ENCODE measurements at places on chromosomes 12 and 14.

- no peak for DNase-seq
These were observed 3.3 kb downstream of the PARP11 start for GRCh38 chr12:3869865-3870264.

DNA sequence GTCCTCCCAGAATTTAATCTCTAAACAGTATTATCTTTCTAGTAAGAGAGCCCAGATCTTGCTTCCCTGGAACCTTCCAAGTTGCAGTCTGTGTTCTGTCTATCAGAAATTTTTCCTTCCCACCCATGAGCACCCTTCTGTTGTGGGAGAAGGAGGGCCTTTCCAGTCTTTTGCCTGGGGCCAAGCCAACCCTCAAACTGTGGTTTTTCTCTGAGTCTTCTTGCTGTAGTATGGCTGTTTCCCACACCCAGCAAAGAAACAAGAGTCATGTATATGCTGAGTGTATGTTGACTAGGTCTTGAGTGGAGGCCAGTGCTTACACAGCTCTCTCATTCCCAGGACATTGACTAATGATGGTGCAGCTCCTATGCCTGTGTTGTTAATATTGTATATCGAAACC is 104.5 kb downstream of the TGFB3 start:
- DNase-seq, result no peak

- no peak for DNase-seq
These were observed 4.6 kb upstream of the SLC15A5 start for GRCh38 chr12:16282081-16282480.

- no peak for DNase-seq
These were observed 4.9 kb downstream of the VSX2 start for GRCh38 chr14:74244115-74244514.

DNA sequence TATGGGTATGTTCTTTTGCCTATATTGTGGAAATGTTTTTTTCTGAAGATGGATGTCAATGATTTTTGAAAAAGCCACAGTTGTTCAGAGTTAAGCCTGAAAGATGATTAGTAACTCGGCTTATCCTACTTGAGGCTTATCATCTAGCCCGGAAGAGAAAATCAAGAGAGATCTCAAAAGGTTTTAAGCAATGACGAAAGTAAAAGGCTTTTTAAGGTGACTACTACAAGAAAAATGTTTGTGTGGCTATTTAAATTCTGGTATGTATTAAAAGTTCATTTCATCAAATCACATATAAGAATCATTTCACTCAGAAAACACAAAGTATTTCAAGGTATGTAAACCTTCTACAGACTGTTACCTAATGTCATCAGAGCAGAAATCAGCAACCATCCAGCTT is 40.2 kb downstream of the HEATR5A start:
- DNase-seq, result no peak

GRCh38 chr12:95096852-95097251 is 23.4 kb upstream of the NR2C1 start:
- no peak for DNase-seq

DNA sequence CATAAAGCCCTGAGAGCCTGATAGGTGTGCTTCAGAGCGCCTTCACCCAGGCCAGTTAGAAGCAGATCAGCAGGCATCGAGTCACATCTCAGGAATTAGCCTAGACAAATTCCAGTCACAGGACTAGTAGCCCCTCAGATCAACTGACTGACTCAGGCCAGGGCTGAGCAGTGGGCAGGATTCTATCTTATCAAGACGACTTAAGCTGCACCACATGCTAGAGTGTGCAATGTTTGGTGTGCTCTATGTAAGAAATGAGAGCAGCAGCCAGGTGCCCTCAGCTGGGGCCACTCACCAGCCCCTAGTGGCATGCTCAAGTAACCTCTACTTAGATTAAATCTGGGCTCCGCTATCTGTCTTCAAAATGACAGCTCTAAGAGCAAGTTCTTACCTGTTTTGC is 19.7 kb upstream of the NGB start:
- DNase-seq, result no peak

DNA sequence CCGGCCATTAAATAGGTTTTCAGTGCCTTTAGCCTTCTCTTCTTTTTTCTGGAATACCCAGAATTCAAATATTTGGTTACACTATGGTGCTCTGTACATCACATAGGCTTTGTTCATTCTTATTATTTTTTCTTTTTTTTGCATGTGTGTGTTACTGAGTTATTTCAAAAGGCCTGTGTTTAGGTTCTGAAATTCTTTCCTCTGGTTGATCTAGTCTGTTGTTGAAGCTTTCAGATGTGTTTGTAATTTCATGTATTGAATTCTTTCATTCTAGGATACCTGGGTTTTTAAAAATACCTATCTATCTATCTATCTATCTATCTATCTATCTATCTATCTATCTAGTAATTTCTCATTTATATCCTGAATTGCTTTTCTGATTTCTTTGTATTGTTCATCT is 66.9 kb downstream of the FBXO33 start:
- no peak for DNase-seq

DNA sequence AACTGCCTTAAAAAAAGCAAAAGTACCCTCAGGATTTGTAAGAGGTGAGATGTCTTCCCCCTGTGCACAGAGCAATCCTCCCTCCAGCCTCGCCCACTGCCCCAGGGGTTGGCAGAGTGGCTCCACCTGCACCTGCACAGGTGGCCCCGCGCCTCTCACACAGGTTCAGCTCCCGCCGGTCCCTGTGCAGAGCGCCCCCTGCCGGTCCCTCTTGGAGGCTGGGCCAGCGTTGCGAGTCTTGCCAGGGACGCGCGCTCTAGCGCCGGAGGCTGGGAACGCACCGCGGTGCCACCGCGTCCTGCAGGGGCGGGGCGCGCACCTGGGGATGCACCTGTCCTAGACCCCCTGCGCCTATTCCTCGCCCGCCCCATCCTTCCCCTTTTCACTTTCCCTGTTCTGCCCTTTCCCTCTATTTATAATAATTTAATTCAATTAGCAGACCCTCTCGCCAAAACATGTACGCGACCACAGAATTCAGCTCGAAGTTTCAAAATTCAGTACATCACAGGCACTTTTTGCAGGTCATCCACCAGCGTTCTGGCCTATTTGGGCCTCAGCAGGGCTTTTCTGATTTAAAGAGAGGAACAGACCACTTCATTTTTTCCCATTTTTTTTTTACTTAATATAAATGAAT is 618.6 kb downstream of the AACS start:
- peak; percentile 66 for DNase-seq

DNA sequence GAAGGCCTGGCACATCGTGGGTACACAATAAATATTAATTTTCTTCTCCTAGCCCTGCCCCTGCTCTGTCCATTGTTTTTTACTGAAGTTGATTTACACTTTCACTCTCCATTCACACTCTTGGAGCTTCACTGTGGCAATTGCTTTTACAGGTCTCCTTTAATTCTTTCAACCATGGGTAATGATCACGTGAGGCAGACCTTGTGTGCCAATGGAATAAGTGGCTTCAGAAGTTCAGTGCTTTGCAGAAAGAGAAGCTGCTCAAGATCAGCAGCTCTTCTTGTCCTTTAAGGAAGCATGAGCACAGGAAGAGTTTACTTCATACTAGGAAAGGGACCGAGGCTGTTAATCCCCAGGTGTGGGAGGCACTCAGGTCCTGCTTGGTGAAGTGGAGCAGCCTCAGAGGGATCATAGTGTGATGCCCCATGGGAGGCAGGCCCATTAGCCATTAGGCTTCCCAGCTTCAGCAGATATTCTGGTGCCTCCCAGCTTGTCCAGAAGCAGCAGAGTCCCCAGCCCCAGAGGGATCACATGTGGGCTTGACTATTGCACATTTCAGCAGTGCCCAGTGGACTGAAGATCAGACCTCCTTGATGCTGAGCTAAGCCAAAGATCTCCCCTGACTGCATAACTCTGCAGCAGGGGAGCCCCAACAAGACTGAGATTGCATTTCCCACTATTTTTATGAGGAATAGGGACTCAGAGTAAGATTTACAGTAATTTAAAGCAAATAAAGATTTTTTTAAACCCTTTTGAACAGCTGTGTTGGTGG is 5.0 kb upstream of the SLC35F4 start:
- DNase-seq, result no peak

DNA sequence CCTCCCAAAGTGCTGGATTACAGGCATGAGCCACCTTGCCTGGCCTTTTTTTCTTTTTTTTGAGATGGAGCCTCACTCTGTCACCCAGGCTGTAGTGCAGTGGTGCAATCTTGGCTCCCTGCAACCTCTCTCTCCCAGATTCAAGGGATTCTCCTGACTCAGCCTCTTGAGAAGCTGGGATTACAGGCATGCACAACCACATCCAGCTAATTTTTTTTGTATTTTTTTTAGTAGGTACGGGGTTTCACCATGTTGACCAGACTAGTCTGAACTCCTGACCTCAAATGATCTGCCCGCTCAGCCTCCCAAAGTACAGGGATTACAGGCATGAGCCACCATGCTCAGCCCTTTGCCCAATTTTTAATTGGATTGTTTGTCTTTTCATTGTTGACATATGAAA is 58.0 kb downstream of the SINHCAF start:
- DNase-seq, result no peak

- no peak for DNase-seq
These were observed 117.8 kb upstream of the HIF1A start for GRCh38 chr14:61577506-61577931.

DNA sequence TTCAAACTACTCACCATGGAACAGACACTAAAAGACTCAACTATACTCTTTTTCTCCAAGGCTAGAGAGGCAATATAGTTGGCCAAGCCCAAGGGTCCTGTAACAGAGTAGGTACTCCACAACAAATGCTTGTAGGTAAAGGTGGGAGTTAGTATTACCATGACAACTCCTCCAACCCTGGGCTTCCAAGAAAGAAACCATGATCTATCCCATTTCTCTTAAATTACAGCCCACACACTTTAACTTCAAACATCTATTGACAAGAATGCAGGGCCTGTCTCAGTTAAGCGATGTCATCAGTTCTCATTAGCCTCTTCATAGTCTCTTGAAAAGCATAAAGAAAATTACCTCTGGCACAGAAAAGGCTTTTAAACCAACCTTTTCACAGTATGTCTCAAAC is 25.0 kb downstream of the ERH start:
- DNase-seq, result no peak

DNA sequence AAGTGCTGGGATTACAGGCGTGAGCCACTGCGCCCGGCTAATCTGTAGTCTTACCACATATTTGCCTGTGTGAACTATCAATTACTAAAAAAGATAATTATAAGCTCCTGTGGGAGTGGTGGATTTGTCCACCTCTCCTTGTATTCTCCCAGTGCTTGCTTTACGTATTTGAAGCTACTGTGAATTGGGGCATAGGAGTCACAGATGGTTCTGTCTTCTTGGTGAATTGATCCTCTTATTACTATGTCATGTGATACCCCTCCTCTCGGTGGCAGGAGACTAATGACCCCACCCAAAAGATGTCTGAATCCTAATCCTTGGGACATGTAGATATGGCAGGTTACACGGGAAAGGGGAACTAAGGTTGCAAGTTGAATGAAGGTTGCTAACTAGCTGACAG is 11.8 kb downstream of the GPR132 start:
- no peak for DNase-seq

DNA sequence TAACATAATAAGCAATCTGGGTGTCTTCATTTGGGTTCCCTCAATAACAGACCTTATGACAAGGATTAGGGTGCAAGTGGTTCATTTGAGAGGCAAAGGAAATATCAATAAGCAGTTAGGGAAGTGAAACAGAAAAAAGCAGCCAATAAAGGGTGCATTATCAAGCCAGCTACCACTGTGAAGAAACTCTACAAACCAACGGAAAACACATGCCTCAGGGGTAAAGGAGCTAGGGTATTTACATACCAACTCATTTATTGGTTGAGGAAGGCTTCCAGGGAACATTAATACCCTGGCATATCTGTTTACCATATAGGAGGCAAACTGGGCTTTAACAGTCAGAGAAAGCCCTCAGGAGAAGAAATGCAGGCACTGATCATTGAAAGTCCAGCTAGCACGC is 22.7 kb upstream of the IFNG-AS1 start:
- no peak for DNase-seq

DNA sequence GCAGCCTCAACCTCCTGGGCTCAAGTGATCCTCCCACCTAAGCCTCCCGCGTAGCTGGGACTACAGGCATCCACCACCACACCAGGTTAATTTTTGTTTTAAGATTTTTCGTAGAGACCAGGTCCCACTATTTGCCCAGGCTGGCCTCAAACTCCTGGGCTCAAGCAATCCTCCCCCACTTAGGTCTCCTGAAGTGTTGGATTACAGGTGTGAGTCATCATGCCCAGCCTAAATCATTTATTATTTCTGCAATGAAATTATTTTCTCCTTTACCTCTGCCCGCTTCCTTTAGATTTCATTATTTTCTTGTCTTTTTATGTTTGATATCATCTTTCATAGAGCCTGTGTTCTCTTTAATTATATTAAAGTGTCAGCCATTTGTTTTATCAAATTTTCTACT is 165.2 kb upstream of the OTX2 start:
- no peak for DNase-seq

GRCh38 chr12:42698213-42698612 is 108.7 kb upstream of the PRICKLE1 start:
- DNase-seq, result no peak

GRCh38 chr12:54306925-54307741 is 6.3 kb upstream of the NFE2 start:
- no peak for DNase-seq

- DNase-seq, result no peak
These were observed 629.6 kb downstream of the FSCB start for GRCh38 chr14:43877351-43877960.

GRCh38 chr12:119354172-119354571 is 19.6 kb downstream of the CCDC60 start:
- no peak for DNase-seq

GRCh38 chr12:9827209-9827888 is at the start of gene KLRF1:
KLRF1 (plus strand) TSS chr12:9827481; CDS start chr12:9827545, 64 bp downstream.
- DNase-seq, result no peak

DNA sequence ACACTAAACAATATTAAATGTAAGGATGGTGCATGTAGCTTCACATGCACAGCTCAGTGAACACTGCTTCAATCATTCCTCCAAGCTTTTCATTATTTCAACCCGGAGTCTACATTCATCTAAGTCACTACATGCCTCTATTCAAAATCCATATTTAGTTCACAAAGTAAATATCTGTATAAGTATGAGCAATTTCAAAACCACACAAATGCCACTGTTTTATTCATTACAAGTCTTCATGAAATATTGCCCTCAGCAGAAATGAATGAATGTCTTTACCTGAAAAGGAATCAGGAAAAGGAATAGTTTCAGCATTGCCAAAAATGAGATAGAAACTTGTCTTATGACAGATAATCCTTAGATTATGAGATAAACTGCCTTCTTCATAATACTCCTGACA is 149.4 kb downstream of the SLC38A4 start:
- no peak for DNase-seq

DNA sequence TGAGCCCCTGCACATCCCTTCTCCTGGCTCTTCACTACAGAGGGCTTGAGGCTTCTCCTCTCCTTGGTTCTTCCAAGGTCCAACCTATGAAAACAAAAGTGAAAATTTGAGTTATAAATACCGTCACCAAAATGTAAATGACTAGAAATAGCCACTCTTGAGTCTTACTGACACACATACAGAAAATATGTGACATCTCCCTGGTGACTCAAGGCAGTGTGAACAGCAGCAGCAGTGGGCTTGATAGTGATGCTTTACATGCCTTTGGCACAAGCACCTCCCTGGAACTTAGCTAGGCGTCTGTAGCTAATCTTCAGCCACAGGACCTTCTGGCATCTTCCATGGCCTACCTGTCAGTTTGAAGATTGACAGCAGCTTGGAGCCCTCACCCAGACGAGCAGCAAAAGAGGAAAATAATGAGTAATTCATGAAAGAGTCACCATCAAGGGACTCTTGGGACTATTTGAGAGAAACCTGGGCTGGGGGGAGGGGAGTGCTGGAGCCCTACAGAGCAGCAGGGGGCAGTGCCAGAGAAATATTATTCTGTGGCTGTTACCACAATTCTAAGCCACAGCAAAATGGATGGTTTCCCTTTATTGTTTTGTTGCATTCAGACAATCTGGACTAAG is 158.0 kb downstream of the KCNK10 start:
- DNase-seq, result no peak

All from neural crest cell (in vitro differentiated cells).